ENCODE measurements at places on chromosomes 12 and 14. TPM values are rescaled to one million over a fixed set of nuclear protein-coding genes. Genes with fewer than 3 reads are reported as not detected.
A peak's percentile ranks its signal among the peaks of the same experiment; 100 is the strongest.

The PRR13 gene
- 58.5 TPM for polyA plus RNA-seq

The NANOG gene
- not detected for polyA plus RNA-seq

The KCNJ8 gene
- 0.37 TPM for polyA plus RNA-seq

The CPM gene
- polyA plus RNA-seq: 10.8 TPM

The CATSPERB gene
- polyA plus RNA-seq: 0.10 TPM

The AICDA gene
- not detected for polyA plus RNA-seq

The COX8C gene
- polyA plus RNA-seq: not detected

- DNase-seq: no peak
These were observed 304.1 kb downstream of the ACSS3 start for GRCh38 chr12:81381951-81382350.

- no peak for DNase-seq
These were observed 17.0 kb downstream of the DTD2 start for GRCh38 chr14:31440280-31440679.

DNA sequence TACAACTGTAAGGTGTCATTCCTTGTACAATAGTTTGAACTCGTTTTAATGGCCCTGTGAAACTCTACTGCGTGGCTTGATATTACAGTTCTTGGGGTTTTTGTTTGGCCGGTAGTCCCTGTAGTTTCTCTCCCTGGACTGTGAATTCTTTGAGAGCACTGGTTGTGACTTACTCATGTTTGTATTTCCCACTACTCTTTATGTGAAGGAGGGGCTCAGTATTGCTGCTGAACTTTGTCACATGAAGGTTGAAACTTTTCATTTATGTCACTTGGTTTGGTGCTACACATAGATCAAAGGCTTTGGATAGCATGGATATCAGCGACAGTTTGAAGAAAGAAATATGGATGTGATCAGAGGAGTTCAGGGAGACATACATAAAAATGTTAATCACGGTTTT, 1.5 kb upstream of the POU6F1 start:
- DNase-seq: no peak

DNA sequence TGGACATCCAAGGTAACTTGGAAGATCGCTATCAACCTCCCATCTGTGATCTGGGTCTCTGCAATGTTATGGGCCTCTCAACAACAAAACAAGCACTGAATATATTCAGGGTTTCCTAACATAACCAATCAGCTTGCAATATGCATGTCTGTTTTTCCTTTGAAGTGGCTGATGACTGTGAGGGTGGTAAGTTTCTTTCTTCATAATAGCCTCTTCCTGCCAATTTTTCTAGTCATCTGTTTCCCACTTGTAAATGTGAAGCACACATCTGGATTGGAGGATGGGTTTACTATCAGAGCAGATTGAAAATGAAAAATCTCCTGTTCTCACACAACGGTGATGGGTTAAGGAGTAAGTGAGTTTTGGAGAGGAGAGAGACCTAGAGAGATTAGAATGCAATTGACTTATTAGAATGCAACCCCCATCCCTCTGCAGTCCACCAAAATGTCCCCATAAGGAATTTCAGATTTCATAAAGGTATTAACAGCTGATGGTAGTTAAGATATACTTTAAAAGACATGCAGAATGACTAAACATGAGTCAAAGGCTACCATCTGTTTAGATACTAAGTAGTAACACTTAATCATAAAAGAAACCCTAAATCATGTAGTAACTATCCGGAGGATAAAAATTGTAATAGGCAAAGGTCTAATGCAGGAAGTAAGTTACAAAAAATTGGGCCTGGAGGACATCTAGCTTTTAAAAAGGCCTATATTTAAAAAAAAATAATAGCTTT, 58.4 kb upstream of the SAV1 start:
- DNase-seq: no peak

DNA sequence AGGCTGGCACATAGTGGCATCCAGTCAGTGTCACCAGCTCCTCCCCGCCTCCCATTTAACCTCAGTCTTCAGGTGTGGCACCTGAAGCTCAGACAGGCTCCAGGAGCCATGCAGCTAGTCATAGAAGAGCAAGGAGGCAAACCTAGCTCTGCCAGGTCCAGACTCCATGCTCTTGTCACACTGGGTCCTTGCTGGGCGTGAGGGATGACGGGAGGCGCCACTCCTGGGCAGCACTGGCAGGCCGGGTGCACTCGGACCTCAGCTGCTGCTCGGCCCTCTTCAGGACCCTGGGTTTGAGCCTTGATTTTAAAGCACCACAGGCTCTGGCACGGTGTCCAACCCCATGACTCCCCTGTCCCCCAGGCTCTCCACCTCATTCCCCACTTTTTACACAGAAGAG, 24.1 kb downstream of the ITPK1 start:
- DNase-seq: no peak

DNA sequence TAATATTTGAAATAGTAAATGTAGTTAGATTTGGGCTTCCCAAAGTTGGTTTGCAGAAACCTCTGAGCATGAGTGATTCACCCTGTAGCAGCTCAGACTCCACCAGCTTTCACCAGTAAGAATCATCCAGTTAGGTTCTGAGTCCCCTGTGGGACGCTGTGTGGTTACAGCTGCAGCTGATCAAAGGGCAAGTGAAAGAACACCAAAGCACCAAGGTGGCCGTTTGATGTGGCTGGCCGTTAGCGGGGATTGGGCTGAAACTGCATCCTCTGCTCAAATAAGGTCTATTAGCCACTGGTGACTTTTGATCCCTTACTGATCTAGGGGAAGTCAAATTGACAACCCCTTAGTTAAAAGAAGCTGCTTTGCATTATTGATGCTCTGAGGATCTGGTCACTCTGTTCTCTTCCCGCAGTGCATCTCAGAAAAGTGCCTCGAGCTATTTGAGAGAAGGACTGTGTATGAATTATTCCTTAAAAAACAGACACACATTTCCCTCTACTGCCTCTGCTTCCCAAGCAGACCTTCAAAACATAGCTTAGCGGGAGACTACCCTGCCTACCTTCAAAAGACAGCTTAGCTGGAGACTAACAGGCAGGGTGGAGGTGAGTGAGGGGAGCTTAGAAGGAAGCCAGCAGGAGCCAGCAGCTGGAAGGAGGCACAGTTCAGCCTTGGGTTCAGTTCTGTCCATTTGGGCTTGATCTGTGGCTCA, 3.7 kb downstream of the ABHD12B start:
- DNase-seq: no peak

GRCh38 chr14:77040741-77041653, 12.5 kb upstream of the IRF2BPL start:
- DNase-seq: no peak

GRCh38 chr12:1293901-1294300, 300.5 kb downstream of the FBXL14 start:
- no peak for DNase-seq

DNA sequence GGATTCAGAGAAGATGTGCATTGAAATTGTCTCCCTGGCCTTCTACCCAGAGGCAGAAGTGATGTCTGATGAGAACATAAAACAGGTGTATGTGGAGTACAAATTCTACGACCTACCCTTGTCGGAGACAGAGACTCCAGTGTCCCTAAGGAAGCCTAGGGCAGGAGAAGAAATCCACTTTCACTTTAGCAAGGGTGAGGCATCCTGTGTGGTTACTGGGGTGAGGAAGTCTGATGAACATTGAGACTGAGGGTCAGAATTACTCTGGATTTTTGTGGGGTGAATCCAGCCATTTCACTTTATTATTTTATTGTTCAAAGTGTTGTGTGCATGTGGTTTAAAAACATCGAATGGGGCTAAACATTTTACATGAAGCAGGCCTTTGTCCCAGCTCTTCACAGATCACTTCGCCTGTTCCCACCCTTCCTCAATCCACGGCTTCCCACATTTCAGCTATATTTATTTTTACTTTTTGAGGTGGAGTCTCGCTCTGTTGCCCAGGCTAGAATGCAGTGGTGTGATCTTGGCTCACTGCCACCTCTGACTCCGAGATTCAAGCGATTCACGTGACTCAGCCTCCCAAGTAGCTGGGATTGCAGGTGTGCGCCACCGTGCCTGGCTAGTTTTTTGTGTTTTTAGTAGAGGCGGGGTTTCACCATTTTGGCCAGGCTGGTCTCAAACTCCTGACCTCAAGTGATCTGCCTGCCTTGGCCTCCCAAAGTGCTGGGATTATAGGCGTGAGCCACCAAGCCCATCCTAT, 40.6 kb downstream of the SUPT16H start:
- no peak for DNase-seq

GRCh38 chr14:98348505-98348904, 923.5 kb downstream of the BCL11B start:
- no peak for DNase-seq

DNA sequence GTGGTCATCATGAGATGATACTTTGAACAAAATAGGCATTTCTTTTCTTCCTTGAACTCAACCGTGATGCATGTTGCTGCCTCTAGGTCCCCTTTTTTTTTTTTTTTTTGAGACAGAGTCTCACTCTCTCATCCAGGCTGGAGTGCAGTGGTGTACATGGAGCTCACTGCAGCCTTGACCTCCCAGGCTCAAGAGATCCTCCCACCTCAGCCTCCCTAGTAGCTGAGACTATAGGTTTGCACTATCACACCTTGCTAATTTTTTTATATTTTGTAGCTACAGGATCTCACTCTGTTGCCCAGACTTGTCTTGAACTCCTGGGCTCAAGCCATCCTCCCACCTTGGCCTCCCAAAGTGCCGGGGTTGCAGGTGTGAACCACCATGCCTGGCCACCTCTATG, 20.6 kb downstream of the DIP2B start:
- DNase-seq: no peak

- DNase-seq: no peak
These were observed 26.8 kb downstream of the PLBD1 start for GRCh38 chr12:14540801-14541462.

- peak; percentile 96 for DNase-seq
These were observed 10.8 kb downstream of the SUOX start for GRCh38 chr12:56007564-56008559.

- peak; percentile 68 for DNase-seq
These were observed 20.3 kb downstream of the MTA1 start for GRCh38 chr14:105439710-105440553.

DNA sequence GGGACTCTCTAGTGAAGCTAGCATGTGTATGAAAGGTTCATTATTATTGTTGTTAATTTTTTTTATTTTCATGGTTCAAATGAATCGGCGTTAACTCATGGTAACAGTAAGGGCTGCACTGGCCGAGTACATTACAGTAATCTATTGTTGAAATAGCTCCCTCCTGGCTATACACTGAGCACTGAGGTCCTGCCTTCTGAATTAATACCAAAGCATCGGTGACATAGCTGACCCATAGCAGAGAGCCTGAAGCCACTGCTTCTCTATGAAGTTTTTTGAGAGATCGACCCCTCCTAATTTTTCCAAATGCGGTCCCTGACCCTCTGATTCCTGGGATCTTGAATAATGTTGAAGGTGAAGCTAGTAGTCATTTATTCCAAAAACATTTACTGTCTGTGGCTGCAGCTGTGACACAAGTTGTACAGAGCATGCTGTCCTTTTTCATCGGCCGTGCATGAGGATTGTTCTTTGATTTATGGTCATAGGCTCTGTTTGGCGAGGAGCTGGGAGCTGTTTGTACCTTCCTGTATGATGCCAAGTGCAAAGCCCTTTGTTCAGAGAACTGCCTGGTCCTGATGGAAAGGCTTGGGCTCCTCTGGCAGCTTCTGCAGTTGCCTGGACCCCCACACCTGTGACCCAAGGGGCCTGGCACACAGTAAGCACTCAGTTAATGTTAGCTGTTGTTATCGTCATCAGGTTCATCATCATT, 486.5 kb downstream of the EGLN3 start:
- DNase-seq: no peak

GRCh38 chr14:75522224-75522982, at the start of gene BATF:
TSS of gene BATF (plus strand) at chr14:75522469. CDS start at chr14:75522683, 214 bp downstream.
- DNase-seq: no peak

DNA sequence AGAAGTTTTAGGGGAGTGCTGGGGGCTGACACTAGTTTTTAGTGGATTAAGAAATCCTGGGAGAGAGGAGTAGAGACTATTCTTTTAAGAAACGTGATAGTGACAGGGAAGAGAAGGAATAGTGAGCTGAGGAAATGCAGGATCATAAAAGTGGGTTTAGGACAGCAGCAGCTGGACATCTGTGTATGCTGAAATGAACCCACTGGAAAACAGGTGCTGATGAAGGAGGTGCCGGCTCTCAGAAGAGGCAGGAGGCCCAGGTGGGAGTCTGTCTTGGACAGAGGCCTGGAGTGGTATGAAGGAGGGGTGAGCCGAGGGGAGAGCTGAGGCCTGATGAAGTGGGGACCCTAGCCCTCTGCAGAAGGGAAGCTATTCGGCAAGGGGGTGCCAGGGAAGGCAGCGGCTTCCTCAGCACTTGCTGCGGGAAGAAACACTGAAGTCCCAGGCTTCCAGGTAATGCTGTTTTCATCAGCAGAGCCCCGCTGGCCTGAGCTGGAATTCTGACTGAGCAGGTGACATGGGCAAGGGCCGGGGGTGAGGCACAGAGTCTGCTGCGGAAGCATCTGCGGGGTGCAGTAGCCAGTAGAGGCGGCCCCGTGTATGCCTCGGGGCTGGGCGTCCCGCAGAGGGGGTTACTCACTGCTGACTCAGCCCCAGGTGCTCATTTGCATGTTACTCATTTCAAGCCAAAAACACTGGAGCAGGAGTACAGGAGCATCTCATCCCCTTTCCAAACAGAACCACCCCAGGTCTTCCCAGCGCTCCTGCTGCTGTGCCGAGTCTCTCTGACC, 89.7 kb downstream of the TMCC3 start:
- no peak for DNase-seq

- no peak for DNase-seq
These were observed 7.2 kb downstream of the CPNE8 start for GRCh38 chr12:38898001-38898684.

DNA sequence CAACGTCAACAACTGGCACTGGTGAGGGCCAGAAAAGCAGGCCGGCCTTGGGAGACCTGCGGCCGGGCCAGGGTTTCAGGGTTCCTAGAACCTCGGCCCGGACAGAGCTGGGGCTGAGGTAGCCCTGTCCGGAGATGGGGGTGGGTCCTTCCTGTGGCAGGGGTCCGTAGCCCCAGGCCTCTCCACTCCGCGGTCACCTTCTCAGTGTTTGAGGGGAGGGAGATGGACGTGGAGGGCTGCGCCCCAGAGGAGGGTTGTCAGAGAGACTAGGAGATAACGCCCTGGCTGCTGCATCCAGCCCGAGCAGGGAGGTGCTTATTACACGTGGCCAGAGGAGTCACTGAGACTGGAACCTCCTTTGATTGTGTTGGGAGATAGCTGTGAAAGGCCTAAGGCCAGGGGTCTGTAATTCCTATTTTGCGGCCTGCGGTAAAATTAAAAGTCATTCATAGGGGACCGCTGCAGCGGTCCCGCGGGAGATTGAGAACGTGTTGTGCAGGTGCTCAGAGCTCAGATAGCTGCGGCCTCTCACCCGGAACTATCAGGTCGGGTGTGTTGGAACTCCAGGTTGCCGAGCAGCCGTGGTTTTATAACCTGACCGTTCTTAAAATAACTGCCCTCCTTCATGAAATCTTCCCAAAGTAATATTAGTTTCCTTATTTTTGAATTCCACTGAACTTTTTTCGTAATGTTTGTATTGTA, 507 bp downstream of the AHSA1 start:
- DNase-seq: peak; percentile 59

- no peak for DNase-seq
These were observed 144.6 kb downstream of the ETV6 start for GRCh38 chr12:11793921-11794710.
